ENCODE measurements at places on chromosomes 16 and 17.

DNA sequence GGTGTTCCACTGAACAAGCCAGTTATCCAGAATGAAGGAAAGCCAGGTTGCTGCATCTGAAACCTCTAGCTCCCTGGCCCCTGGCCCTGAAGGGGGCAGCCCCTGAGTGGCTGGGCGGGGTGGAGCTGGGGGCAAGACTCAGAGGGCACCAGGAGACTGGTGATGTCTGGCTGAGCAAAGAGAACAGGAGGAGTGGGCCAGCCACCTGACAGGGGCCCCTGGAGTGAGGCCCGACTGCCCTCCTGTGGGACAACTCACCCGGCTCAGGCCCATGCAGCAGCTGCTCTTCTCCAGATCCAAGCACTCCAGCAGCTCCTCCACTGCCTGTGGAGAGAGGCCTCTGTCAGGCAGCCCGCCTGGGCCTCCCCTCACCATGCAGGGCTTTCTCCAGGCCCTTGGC is 60.4 kb downstream of the PIPOX start:
- DNase-seq: no peak

- DNase-seq: no peak
Measured at GRCh38 chr17:44097110-44097958, 26.1 kb downstream of the HDAC5 start.

DNA sequence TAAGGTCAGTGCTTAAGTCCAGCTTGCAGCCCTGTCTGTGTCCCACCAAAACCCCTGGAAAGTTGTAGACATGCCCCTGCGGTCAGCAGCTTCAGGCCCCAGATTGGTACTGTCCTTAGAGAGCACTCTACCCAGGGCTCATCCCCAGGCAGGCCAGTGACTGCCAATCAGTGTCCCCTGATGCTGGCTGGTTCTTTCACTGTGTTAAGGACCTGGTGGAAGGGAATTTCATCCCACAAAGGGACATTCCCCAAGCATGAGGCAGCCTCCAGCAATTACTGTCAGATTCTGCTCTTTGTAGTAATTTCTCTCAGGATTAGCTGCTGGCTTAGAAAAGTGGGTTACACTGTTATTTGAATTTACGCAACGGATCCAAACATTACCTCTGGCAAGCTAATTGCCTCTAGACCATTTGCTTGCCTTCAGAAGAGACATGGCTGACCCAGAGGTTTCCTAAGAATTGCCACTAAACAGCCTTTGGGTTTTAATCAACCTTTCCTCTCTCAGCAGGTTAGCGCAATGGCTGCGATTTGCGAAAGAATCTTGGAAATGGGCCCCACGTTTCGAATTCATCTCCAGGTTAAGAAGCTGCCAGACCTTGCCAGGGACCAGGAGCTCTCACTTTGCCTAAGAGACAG is 5.9 kb downstream of the IRX6 start:
- no peak for DNase-seq

DNA sequence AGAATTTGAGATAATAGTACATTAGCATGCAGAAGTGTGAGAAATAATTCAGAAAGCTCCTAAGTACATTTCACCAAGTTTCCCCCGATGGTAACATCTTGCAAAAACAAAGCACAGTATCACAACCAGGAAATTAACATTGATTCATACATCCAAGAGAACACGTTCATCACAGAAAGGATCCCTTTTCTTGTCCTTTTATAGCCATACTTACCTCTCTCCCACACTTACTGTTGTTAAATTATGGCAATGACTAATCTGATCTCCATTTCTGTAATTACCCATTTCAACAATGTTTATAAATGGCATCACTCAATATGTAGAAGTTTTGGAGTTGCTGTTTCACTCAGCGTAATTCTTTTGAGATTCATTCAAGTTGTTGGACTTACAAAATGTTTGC is 1260.0 kb downstream of the CDH8 start:
- DNase-seq: no peak
